ENCODE measurements at places on chromosomes 5 and 9.

- no peak for DNase-seq
Observed at GRCh38 chr9:124359855-124360678, 55.2 kb downstream of the PSMB7 start.

DNA sequence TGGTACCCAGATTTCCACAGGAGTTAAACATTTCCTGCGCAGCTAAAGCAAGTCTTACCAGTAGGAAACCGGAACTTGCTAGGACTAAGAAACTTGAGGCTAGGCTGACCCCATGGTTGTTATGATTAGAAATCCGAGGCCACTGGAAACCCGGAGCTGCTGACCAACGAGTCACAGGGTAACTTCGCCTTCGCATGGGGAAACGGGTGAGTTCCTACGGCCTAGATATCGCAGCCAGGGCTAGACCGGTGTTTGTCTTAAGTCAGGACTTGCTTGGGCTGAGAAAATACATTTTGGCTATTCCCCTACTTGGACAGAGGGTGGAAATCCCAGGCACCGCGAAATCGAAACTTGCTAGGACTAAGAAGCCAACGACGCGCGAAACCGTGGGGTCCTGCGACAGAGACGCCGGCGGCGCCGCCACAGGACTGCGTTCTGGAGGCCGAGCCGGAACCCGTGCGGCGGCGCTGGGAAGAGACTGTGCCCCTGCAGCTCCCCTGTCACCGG, 1.6 kb upstream of the ANXA2R start:
- peak; percentile 78 for DNase-seq

DNA sequence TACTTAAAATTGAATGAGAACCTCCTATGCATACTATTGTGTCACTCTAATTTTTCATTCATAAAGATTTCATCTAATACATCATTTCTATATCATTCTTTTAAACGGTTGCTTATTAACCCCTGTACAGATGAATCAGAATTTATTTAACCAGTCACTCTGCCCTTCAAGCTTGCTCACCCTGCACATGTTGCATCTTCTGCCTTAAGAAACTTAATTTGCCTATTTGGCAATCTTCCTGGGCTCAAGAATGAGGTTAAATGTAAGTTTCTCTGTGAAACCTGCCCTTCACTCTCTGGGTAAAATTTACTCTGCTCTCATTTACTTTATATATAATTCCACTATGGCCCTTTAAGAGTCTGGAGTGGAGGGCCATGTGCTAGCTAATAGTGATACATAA, 434.7 kb upstream of the ZNF608 start:
- no peak for DNase-seq

- DNase-seq = no peak
Observed at GRCh38 chr9:125988479-125989050, 241.4 kb downstream of the PBX3 start.

DNA sequence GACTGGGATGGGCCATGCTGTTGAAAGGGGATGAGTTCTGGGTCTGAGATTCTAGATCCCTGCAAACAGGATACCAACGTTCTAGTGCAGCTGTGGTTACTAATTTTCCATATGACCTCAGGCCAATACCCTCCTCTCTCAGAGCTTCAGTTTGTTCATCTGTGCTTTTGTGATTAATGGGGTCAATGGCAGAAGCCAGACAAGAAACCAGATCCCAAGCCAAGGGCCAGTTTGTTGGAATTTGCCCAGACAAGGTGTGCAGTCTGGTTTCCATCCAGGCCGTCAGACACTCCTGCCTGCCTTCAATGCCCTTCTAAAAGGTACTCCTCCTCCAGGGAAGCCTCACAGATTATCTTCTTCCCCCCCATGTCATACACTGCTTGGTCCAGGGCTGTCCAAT, 11.4 kb downstream of the MYORG start:
- no peak for DNase-seq

GRCh38 chr5:96692441-96692840, 30.3 kb downstream of the CAST start:
- no peak for DNase-seq

DNA sequence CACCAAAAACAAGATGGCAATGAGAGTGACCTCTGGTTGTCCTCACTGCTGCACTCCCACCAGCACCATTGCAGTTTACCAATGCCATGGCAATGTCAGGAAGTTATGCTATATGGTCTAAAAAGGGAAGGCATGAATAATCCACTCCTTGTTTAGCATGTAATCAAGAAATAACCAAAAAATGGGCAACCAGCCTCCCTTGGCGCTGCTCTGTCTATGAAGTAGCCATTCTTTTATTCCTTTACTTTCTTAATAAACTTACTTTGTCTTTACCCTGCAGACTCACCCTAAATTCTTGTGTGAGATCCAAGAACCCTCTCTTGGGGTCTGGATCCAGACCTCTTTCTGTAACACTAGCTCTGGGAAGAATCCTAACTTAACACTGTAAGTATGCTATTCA, 127.4 kb upstream of the IFNE start:
- no peak for DNase-seq

- no peak for DNase-seq
Observed at GRCh38 chr9:129693741-129694140, 28.3 kb downstream of the PRRX2 start.

GRCh38 chr5:88653471-88653870, 229.5 kb downstream of the MEF2C start:
- DNase-seq = no peak

GRCh38 chr5:81233080-81233634, at the start of gene CKMT2:
TSS of gene CKMT2 (plus strand) at chr5:81233322. CDS start at chr5:81251133, 17,811 bp downstream.
- DNase-seq = no peak

GRCh38 chr9:108474356-108474755, 381.4 kb downstream of the ACTL7B start:
- no peak for DNase-seq

DNA sequence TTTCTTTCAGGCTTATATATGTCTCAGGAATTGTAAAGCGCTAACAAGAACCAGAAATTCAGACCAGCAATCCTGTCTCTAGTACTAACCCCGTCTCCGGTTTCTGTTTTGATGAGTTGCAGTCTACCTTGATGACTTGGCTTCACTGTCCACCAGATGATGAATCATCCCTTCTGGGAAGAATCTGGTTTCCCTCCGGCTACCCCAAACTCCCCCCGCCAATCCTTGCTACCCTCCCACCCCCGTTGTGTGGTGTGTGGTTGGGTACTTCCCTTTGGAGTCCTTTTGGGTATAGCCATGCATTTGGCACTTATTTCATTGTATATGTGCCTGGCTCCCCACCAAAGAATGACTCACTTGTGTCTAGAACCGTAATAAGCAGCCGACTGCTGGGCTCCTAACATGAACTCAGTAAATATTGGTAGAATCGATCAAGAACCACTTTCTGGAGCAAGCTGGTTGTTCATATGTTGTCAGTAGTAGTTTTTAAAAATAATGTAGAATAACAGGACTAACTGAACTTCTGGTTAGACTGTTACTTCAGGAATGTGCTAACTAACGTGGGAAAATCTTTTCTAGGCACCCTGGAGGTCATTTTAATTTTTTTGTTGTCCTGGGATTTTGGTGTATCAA, 8.3 kb upstream of the TGFBI start:
- peak; percentile 41 for DNase-seq
